GM12878 (cell line): ENCODE measurements at places on chromosomes 2 and 18.

GRCh38 chr2:71907503-71907902 is 240.2 kb downstream of the CYP26B1 start:
- DNase-seq, result no peak

DNA sequence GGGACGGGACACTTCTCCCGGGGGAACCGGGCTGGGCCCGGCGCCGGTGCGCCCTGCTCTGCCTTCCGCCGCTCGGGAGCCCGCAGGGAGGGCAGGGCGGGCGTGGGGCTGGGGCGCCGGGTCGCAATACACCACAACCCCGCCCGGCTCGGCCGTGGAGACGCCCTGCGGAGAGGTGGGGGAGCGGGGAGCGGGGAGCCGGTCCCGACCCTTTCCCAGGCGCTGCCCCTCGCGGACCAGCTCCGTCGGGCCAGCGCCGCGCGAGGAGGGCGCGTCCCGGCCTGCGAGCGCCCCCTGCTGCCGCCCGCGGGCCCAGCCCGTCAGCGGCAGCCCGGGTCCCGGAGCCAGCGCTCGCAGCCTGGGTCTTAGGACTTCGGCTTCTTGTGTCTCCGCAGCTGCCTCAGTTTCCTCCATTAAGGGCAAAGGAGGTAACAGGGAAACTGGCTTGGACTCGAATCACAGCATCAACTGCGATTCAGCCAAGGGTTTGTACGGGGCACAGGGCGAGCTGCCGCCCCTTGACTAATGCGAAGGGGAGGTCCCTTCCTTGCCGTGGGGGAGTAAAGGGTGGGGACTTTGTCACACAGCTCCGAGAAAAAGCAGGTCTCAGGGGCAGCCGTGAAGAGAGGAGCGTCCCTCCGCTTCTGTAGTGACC is 635 bp upstream of the ADRA2B start:
- DNase-seq, result no peak

GRCh38 chr2:88656690-88657089 is 29.4 kb upstream of the EIF2AK3 start:
- no peak for DNase-seq

DNA sequence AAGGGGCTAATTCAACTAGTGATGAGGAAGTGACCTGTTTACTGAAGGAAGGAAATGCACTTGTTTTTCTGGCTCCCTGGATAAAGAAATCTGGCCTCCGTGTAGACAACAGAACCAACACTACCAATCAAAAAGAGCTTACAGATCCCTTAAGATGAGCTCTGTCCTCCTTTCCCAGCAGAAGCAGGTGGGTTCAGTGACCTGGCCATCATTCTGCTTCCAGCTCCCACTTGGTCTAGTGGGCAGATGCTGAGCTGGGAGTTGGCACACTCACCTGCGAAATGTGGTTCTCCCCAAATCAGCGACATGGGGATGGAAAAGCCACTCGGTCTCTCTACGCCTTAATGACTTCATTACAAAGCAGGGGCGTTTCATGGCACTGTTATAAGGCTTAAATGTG is 132.6 kb downstream of the AFF3 start:
- no peak for DNase-seq

DNA sequence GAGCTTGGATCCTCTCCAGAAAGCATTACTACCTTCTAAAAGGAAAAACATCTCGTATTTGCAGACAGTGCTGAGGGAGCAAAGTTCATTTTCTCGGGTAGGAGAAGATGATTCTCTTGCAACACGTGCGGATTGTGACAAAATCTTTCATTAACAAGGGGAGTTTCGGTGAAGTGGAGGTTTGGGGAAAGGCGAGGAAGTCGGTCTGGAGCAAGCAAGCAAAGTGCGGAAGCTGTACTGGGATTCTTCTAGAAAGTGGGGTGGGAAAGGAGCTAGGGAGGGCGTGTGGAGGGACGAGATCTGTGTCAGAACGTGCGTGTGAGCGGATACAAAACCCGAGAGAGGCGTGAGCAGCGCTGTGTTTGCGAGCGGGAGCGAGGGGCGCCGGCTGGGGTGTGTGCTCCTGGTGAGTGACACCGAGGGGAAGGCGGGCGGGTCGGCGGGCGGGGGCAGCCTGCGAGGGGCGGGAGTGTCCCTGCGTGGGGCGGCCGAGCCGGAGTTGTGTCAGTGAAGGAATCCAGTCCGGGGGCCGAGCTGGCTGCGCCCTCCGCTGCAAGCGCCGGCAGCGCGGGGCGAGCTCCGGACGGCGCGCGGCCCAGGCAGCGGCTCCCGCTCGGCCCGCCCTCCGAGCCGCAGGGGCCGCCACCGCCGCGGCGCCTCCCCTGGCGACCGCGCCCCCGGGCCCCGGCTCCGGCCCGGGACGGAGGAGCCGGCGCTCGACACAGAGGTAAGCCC is at the start of gene SPATS2L:
SPATS2L (plus strand) TSS at position 498 of the 735 bp plus-strand sequence. CDS start 82,552 bp downstream, outside the sequence.
- no peak for DNase-seq

GRCh38 chr2:231800493-231801091 is 14.3 kb downstream of the COPS7B start:
- DNase-seq, result no peak

- DNase-seq, result no peak
These were observed 406.5 kb upstream of the UBE2E3 start for GRCh38 chr2:180573951-180574350.

DNA sequence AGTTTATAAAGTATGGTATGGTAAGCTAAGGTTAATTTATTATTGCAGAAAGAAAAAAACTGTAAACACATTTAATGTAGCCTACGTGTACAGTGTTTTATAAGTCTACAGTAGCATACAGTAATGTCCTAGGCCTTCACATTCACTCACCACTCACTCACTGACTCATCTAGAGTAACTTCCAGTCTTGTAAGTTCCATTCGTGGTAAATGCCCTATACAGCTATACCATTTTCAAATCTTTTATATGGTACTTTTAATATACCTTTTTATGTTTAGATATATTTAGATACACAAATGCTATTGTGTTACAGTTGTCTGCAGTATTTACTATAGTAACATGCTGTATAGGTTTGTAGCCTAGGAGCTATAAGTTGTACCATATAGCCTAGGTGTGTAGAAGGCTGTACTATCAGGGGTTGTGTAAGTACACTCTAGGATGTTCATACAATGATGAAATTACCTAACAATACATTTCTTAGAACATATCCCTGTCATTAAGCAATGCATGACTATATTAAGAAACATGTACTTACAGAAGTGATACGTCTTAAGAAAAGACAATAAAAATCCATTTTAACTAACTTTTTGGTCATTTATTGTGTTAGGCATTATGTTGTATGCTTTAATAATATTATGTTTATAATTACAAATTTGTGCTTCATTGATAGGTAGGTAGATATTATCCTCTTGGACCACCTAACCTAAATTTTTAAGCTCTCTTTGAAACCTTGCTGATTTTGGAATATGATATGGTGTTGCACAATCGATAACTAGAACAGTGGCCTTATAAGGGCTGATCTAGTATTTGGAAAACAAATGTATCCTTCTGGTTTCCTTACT is 51.9 kb downstream of the VRK2 start:
- DNase-seq, result no peak

DNA sequence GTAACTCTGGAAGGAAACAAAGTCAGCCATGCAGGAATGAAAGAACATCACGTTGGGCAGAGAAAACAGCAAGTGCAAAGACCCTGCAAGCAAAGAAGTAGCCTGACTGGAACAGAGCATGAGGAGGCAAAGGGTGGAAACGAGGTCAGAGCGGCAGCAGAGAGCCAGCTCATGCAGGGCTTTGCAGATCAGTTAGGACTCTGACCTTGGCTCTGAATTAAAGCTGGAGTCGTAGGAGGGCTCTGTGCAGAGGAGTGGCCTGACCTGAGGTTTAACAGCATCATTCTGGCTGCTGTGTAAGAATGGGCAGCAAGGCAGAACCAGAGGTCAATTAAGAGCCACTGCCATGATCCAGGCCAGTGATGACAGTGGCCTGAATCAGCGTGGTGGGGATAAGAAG is 220.7 kb downstream of the PRKCE start:
- DNase-seq, result no peak

- no peak for DNase-seq
These were observed 129.7 kb upstream of the OSR1 start for GRCh38 chr2:19488009-19488691.

GRCh38 chr18:74796841-74797576 is 199.3 kb downstream of the ZNF407 start:
- DNase-seq, result peak; percentile 40

- no peak for DNase-seq
These were observed 66.9 kb upstream of the LRATD1 start for GRCh38 chr2:14565666-14566065.

GRCh38 chr2:58010599-58010998 is 36.0 kb upstream of the VRK2 start:
- no peak for DNase-seq
